ENCODE measurements at places on chromosomes 16 and 17. TPM values are rescaled to one million over a fixed set of nuclear protein-coding genes. Genes with fewer than 3 reads are reported as not detected.

DNA sequence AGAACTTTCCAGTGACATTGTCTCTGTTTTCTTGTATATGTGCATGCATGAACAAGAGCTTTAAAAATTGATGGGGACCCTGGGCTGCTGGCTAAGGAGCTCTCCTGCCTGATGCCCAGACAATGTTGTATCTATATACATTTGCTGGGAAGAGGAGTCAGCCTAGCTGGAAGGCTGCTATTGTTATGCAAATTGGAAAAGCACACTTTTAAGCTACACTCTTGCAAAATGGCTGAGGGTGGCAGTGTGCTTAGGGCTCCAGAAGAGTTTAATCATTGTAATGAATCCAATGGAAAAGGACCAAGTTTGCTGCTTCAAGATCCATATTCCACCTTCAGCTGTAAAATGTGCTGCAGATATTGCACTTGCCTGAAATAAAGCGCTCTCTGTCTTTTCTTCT, 171.8 kb downstream of the PRKCA start:
- H3K4me3 ChIP-seq = no peak overlapping the region
- DNase-seq = no peak
- H3K36me3 ChIP-seq = peaks cover 8% of the 10 kb centered on the region
- no peak overlapping the region for H3K27ac ChIP-seq
- H3K4me1 ChIP-seq = peaks cover 42% of the 10 kb centered on the region

GRCh38 chr17:52790359-52790955, 631.9 kb upstream of the CA10 start:
- H3K4me3 ChIP-seq = no peak overlapping the region
- no peaks in the 10 kb centered on the region for H3K4me1 ChIP-seq
- no peak overlapping the region for H3K27ac ChIP-seq
- DNase-seq = no peak
- H3K36me3 ChIP-seq = no peaks in the 10 kb centered on the region

GRCh38 chr17:73591296-73592078, 52.8 kb downstream of the SDK2 start:
- no peak overlapping the region for H3K27ac ChIP-seq
- H3K4me1 ChIP-seq = peaks cover 15% of the 10 kb centered on the region

DNA sequence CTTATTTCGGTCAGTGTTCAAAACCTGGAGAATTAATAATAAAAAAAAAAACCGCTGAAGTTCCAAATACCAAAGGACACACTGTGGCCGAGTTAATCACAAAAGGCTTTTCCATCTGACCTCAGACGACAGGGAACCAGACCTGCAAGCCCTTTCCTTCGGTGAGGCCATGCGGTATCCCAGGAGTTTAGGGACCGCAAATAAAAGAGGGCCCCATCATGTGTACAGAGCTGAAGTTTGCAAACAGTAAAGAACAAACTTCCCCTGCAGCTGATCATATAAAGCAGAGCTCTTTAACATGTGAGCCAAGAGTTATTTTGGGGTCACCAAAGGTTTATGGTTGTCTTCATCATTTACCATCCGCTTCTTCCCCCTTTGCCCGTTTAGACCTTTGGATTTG, 33.0 kb upstream of the FOXJ1 start:
- peaks cover 1% of the 10 kb centered on the region for H3K27me3 ChIP-seq
- DNase-seq = no peak
- H3K36me3 ChIP-seq = no peaks in the 10 kb centered on the region
- no peak overlapping the region for H3K4me3 ChIP-seq

DNA sequence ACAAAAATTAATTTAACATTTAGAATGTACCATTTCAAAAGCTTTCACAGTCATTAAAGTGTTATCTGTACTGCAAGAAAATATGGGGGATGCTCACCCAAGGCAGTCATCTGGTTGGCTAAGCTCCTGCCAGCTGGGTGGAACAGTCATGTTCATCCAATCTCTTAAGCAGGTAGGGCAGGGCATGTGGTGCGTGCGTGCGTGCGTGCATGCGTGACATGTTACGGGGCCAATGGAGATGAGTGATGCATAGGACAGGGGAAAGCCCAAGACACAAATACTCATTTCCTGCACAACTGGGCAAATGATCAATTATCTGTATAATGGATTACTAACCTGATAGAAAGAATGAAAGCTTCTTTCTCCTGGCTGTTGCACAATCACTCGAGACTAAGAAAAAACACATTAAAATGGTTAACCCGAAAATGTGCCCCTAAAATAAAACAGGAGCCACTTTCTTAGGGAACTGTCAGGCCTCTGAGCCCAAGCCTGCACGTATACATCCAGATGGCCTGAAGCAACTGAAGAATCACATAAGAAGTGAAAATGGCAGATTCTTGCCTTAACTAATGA, 104.4 kb downstream of the MYO1D start:
- H3K4me1 ChIP-seq = no peaks in the 10 kb centered on the region
- no peak for DNase-seq
- no peaks in the 10 kb centered on the region for H3K27me3 ChIP-seq
- no peak overlapping the region for H3K4me3 ChIP-seq

DNA sequence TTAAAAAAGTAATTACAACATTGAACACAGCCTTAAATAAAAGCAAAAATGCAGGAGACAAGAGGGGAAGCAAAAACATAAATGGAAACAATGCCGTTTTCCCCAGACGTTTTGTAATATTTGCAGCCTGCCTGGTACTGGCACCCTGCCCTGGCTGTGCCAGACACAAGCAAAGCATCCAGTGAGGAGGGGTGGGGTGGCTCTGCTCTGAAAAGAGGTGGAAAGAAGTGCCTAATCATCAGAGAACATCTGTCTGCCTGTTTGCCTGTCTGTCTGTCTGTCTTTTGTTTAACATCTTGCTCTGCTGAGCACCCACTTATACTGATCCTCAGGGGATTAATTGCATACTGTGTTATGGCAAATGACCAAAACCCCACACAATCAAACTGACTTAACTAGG, 62.7 kb downstream of the C16orf82 start:
- no peak for DNase-seq
- H3K27me3 ChIP-seq = no peaks in the 10 kb centered on the region
- H3K4me3 ChIP-seq = no peak overlapping the region
- no peaks in the 10 kb centered on the region for H3K36me3 ChIP-seq

DNA sequence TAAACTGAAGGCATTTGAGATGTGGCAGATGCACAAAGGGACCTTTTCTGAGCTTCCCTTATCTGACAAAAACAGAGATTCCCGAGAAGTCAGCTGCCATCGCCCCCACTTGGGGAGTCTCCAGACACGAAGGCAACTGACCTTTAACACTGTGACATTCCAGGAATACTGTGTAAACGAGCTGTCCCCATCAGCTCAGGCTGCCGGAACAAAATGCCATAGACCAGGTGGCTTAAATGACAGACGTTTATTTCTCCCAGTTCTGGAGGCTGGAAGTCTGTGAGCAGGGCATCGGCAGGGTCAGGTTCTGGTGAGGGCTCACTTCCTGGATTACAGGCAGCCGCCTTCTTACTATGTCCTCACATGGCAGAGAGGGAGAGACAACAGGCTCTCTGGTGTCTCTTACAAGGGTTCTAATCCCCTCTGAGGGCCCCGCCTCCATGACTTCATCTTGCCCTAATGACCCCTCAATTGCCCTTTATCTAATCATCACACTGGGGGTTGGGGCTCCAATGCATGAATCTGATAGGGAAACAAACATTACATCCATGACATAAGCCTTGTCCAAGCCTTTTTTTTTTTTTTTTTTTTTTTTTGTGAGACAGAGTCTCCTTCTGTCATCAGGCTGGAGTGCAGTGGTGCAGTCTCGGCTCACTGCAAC, 178.5 kb upstream of the RPL38 start:
- DNase-seq = no peak
- no peaks in the 10 kb centered on the region for H3K27me3 ChIP-seq
- no peaks in the 10 kb centered on the region for H3K4me1 ChIP-seq
- H3K27ac ChIP-seq = no peak overlapping the region
- H3K36me3 ChIP-seq = no peaks in the 10 kb centered on the region
- no peak overlapping the region for H3K4me3 ChIP-seq

DNA sequence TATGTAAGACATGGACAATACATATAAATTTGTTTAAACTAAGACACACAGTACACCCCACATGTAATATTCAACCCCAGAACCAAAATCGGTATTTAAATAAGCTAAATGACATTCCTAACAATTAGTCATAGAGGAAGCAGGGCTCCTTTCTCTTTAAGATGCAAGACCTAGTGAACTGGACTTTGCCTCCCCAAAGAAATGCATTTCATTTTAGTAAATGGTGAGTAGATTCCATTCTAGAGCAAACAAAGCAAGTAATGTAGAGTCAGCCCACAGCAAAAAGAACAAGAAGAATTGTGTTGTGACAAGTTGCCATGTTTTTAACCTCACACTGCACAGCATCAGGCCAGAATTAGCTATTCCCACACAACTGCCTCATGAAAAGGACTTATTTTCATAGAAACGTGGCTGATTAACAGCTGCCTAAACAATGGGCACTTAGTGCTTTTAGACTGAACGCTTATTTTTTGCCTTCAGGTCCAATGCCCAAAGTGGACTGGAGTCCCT, 14.4 kb downstream of the DNAJC7 start:
- peaks cover 10% of the 10 kb centered on the region for H3K36me3 ChIP-seq
- no peak for DNase-seq
- peaks cover 20% of the 10 kb centered on the region for H3K4me1 ChIP-seq
- no peaks in the 10 kb centered on the region for H3K27me3 ChIP-seq

DNA sequence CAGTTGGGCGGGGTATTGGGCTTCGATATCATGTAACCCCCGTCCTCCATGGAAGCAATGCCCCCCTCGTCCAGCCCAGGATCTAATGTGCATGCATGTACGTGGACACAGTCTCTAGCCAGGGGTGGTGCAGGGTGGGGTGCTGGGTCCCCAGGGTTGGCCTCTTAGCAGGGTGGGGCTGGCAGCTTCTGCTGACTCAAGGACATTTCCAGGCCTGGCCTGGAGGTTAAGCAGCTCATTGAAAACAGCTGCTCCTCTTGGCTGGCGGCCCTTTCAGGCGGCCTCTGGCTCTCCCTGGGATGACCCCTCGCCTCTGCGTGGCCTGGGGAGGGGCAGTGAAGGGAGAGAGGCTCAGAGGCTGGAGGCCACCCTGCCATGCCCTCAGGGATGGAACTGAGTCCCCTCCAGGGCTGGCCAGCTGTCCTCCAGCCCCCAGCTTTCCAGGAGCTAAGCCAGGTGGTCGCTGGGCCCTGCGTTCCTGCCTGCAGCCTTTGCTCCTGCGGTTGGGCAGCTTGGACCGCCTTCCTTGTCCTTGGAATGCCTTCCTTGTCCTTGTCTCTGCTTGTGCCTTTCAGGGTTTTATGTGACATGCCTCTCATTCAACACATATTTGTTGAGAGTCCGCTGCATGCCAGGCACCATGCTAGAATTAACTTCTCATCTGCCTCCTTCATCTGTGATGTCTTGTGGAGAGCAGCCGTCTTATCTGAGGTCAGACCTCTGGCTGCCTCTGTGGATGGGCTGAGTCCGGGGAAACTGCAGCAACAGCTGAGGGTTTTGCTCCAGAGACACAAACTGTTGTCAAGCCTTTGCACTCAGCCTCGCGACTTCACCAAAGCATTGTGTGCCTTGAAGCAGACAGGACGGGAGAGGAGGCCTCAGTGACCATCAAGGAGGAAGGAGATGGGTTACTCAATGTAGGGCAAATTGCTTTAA, 26.6 kb downstream of the MRC2 start:
- no peak for DNase-seq
- peak overlapping the region; percentile 88 for H3K27ac ChIP-seq
- H3K27me3 ChIP-seq = no peaks in the 10 kb centered on the region

GRCh38 chr17:17228521-17229279, 8.3 kb downstream of the FLCN start:
- H3K4me3 ChIP-seq = no peak overlapping the region
- DNase-seq = no peak
- H3K27me3 ChIP-seq = no peaks in the 10 kb centered on the region
- no peak overlapping the region for H3K27ac ChIP-seq

DNA sequence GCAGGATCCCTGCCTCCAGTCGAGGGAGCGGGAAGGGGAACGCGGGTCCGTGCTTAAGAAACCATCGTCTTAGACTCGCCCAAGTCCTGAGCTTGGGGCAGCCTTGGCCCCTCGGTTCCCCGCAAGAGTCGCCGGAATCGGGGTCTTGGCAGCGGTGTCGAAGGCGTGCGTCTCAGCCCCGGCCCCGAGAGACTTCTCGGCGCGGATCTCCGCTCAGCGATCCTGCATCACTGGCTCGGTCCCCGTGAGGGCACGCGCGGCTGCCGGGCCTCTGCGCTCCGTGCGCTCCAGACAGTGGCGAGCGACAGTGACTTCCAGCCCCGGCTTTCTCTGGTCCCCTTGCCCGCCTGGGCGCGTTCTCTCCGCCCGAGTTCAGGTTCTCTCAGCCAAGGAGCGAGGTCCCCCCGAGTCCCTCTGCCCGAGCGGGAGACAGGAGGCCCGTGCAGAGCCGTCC, 380 bp downstream of the HS3ST3A1 start:
- no peak for DNase-seq
- peak overlapping the region; percentile 70 for H3K4me3 ChIP-seq

GRCh38 chr16:57728336-57729181, 7.0 kb upstream of the KATNB1 start:
- H3K27ac ChIP-seq = no peak overlapping the region
- H3K36me3 ChIP-seq = no peaks in the 10 kb centered on the region
- no peak for DNase-seq
- no peaks in the 10 kb centered on the region for H3K27me3 ChIP-seq

- no peak overlapping the region for H3K4me3 ChIP-seq
- H3K27me3 ChIP-seq = peaks cover 3% of the 10 kb centered on the region
- peak overlapping the region; percentile 54 for H3K27ac ChIP-seq
- DNase-seq = no peak
Measured at GRCh38 chr17:44916781-44917241, 1.5 kb upstream of the GFAP start.

- no peak for DNase-seq
- H3K27me3 ChIP-seq = no peaks in the 10 kb centered on the region
- H3K27ac ChIP-seq = no peak overlapping the region
- no peaks in the 10 kb centered on the region for H3K36me3 ChIP-seq
- no peaks in the 10 kb centered on the region for H3K4me1 ChIP-seq
Measured at GRCh38 chr17:17505610-17506171, 9.5 kb upstream of the RASD1 start.

SCNN1G gene
- not detected for total RNA-seq

HOXB9 gene
- not detected for total RNA-seq

All from osteocyte (in vitro differentiated cells).